ENCODE measurements at places on chromosomes 1 and 21.

- DNase-seq: no peak
Observed at GRCh38 chr1:93537396-93537795, 89.5 kb downstream of the FNBP1L start.

- no peak for DNase-seq
Observed at GRCh38 chr21:17976691-17977090, 157.5 kb upstream of the C21orf91 start.

DNA sequence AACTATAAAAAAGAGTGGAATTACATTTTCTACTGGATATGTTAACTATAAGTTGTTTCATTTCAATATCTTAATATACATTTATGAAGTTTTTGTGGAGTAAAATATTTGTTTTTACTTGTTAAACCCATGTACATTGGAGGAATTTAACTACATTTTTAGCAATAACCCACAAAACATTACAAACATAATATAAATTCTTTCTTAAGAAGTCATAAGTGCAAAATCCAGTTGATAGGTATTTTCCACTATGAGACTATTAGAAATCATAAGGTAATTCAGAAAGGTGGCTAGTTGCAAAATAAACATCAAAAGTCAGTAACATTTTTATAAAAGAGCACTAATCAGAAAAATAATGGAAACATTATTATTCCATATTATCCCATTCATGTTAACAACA is 73.9 kb upstream of the RRP15 start:
- no peak for DNase-seq

DNA sequence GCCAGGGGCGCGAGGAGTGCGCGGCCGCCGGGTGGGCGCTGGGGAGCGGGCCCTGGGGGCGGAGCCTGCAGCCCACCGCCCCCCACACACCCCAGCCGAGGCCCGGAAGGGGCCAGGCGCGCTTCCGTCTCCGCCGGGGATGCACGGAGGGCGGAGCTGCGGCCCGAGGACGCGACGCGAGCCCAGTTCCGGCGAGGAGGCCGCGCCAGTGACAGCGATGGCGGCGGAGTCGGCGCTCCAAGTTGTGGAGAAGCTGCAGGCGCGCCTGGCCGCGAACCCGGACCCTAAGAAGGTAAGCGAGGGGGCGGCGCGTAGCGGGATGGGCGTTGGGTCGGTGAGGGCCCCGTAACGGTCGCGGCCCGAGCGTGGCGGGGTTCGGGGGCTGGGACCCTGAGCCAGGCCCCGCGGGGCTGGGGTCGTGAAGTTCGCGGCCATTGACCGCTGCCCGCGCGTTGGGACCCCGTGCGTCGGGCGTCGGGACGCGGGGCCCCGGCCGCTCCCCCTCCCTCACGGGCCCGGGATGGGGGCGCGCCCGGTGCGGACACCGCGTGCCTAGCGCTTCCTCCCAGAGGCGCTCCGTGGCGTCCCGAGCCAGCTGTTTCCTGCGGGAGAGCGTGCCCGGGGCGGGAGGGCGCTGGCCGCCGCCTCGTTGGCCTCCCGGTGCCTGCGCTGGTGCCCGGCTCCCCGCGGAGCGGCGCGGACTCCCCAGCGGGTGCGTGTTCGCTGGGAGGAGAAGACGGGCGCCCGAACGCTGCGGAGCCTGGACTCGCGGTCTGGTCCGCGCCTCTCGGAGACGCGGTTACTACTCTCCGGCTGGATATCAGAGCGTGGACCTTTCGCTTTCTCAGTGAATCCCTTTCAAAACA is at the start of gene ELOA:
ELOA (plus strand) TSS at position 185 of the 866 bp plus-strand sequence; CDS start at position 218, 33 bp downstream.
- peak; percentile 82 for DNase-seq

- DNase-seq: no peak
Observed at GRCh38 chr1:9250411-9251381, 16.1 kb downstream of the H6PD start.

Measured in activated CD8-positive, alpha-beta T cell treated with anti-CD3 and anti-CD28 coated beads for 36 hours (primary cell).